ENCODE measurements at places on chromosomes 4 and X. TPM values are rescaled to one million over a fixed set of nuclear protein-coding genes. Genes with fewer than 3 reads are reported as not detected.

The TLR3 gene
- not detected for total RNA-seq

The STBD1 gene
- total RNA-seq = not detected

The ARMCX2 gene
- total RNA-seq = 10.9 TPM

The FAM120C gene
- total RNA-seq = 4.3 TPM

The TSC22D3 gene
- total RNA-seq = 28.0 TPM
